Vagina (tissue), 2 donors: ENCODE measurements at places on chromosomes 1 and 21.
A peak's percentile ranks its signal among the peaks of the same experiment; 100 is the strongest.

DNA sequence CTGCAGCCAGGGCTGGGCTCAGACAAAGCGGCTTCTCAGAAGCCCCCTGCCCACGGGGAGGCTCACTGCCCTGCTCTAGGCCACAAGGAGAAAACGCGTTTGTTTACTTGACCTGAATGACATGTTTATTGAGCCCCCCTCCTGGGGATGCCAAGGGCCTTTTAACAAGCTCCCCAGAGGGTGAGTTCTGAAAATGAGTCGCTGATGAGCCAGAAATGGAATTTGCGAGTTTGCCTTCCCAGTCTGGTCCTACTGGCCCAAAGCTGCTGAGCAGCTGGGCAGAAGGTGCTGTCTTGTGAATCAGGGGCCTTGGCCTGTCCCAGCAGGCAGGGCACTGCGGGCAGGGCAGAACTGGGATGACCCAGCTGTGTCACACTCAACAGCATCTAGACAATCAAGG lies 120.6 kb downstream of the SYF2 start:
- H3K27me3 ChIP-seq: no peaks in the 10 kb centered on the region
- no peaks in the 10 kb centered on the region for H3K36me3 ChIP-seq
- H3K4me1 ChIP-seq: no peaks in the 10 kb centered on the region
- DNase-seq: no peak

GRCh38 chr1:119544165-119544762 lies 37.3 kb downstream of the HSD3B1 start:
- no peak for DNase-seq
- no peak overlapping the region for H3K4me3 ChIP-seq
- H3K4me1 ChIP-seq: no peaks in the 10 kb centered on the region
- no peaks in the 10 kb centered on the region for H3K36me3 ChIP-seq

GRCh38 chr1:53344921-53345838 lies 17.3 kb upstream of the LRP8 start:
- H3K27ac ChIP-seq: no peak overlapping the region
- no peaks in the 10 kb centered on the region for H3K4me1 ChIP-seq

DNA sequence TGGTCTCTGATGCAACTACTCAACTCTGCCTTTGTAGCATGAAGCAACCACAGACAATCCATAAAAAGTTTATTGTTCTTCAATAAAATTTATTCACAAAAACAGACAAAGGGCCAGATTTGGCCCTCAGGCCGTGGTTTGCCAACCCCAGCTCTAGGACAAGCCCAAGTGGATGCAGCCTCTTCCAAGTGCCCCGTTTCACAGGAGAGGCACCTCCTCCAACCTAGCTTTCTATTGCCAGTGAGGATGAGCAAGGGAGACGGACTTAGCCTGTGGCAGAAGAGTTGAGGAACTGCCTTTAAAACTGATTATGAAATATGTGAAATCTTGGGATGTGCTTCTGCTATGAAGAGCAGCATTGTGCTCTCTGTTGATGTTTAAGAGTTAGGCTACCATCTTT lies 105.4 kb downstream of the PSMG1 start:
- H3K4me3 ChIP-seq: no peak overlapping the region
- no peaks in the 10 kb centered on the region for H3K27me3 ChIP-seq
- peaks cover 35% of the 10 kb centered on the region for H3K4me1 ChIP-seq
- no peak overlapping the region for H3K27ac ChIP-seq

- no peaks in the 10 kb centered on the region for H3K36me3 ChIP-seq
- no peaks in the 10 kb centered on the region for H3K4me1 ChIP-seq
- H3K27me3 ChIP-seq: no peaks in the 10 kb centered on the region
- no peak for DNase-seq
- H3K4me3 ChIP-seq: no peak overlapping the region
These were observed 22.0 kb downstream of the PRPF38A start for GRCh38 chr1:52426371-52426770.

- no peak overlapping the region for H3K27ac ChIP-seq
- no peaks in the 10 kb centered on the region for H3K36me3 ChIP-seq
- no peaks in the 10 kb centered on the region for H3K4me1 ChIP-seq
- no peaks in the 10 kb centered on the region for H3K27me3 ChIP-seq
These were observed 62.2 kb downstream of the HSF2BP start for GRCh38 chr21:43597052-43597451.

GRCh38 chr21:28207436-28208173 lies 785.1 kb downstream of the LTN1 start:
- H3K4me1 ChIP-seq: peaks cover 9% of the 10 kb centered on the region
- no peaks in the 10 kb centered on the region for H3K27me3 ChIP-seq
- peak overlapping the region; percentile 63 for H3K27ac ChIP-seq
- no peak overlapping the region for H3K4me3 ChIP-seq
- no peak for DNase-seq

DNA sequence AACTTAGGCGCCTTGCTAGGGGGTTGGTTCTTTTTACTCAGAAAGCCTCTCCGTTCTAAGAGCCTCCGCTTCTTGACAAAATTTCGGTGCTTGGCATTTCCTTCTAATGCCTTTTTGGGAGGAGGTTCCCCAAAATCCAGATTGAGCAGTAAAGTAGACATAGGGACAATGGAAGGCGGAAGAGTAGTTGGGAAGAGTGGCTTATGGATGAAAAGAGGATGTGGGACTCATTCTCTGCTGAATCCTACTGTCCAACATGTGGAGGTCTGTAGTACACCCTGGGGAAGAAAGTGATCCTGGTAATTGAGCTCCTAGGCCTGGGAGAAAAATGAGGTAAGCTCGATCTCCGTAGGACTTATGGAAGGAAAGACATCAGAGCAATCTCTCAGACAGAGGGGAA lies 777 bp upstream of the METTL25B start:
- H3K27me3 ChIP-seq: no peaks in the 10 kb centered on the region
- peak overlapping the region; percentile 99 for H3K27ac ChIP-seq
- H3K4me1 ChIP-seq: peaks cover 59% of the 10 kb centered on the region
- H3K36me3 ChIP-seq: peaks cover 20% of the 10 kb centered on the region
- peak overlapping the region; percentile 83 for H3K4me3 ChIP-seq

GRCh38 chr21:46237474-46237873 lies 8.9 kb upstream of the LSS start:
- H3K36me3 ChIP-seq: peaks cover 3% of the 10 kb centered on the region
- H3K4me1 ChIP-seq: no peaks in the 10 kb centered on the region
- no peak overlapping the region for H3K27ac ChIP-seq
- H3K4me3 ChIP-seq: no peak overlapping the region

GRCh38 chr1:221683681-221684080 lies 58.2 kb downstream of the DUSP10 start:
- no peaks in the 10 kb centered on the region for H3K4me1 ChIP-seq
- no peak for DNase-seq
- H3K4me3 ChIP-seq: no peak overlapping the region
- H3K27ac ChIP-seq: no peak overlapping the region
- H3K27me3 ChIP-seq: no peaks in the 10 kb centered on the region
- no peaks in the 10 kb centered on the region for H3K36me3 ChIP-seq

- H3K36me3 ChIP-seq: no peaks in the 10 kb centered on the region
- H3K27me3 ChIP-seq: no peaks in the 10 kb centered on the region
- peaks cover 15% of the 10 kb centered on the region for H3K4me1 ChIP-seq
- no peak for DNase-seq
These were observed 131.1 kb downstream of the HLCS start for GRCh38 chr21:36835383-36835795.

DNA sequence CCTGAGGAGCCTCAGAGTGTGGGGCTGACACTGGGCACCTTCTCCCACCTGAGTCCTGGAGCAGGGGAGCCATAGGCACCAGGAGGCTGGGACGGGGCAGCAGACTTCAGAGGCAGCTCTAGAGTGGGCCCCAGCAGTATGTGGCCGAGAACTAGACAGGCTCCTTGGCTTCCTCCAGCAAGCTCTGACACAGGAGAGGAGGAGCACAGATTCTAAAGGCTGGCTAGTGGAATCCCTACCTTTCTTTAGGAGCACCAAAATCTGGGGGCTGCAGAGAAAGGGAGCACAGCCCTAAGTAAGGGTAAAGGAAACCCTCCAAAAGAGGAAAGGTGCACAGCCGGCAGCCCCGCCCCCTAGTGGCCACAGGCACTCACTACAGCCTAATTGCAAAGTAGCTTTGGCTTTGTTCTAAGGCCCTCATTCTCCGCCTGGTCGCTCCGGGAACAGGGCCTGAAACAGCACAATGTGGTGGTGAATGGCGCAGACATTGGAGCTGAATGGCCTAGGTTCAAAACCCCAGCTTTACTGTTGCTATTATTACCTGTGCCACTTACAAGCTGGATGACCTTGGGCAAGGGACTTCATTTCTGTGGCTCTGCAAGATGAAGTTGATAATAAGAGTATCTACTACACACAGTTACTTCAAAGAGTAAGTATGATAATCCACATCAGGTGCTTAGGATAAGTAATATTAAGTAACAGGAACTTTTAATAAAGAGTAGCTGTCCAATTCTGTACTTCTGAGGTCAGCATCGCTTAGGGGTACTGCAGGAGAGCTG lies 8.8 kb upstream of the GUCA2A start:
- DNase-seq: no peak
- peaks cover 63% of the 10 kb centered on the region for H3K4me1 ChIP-seq
- H3K4me3 ChIP-seq: no peak overlapping the region
- no peaks in the 10 kb centered on the region for H3K36me3 ChIP-seq

DNA sequence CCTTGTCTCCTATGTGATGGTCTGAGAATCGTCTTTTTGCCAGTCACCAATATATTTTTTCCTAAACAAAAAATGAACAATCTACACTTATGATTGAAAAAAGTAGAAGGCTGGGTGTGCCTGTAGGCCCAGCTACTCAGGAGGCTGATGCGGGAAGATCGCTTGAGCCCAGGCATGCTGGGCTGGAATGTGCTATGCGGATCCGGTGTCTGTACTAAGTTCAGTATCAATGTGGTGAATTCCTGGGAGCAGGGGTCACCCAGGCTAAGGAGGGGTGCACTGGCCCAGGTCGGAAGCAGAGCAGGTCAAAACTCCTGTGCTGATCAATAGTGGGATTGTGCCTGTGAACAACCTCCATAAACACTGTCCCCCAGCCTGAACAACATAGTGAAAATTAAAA lies 25.7 kb upstream of the C1orf198 start:
- H3K36me3 ChIP-seq: no peaks in the 10 kb centered on the region
- H3K27ac ChIP-seq: no peak overlapping the region
- no peak overlapping the region for H3K4me3 ChIP-seq
- no peaks in the 10 kb centered on the region for H3K27me3 ChIP-seq
- DNase-seq: no peak

GRCh38 chr1:54547601-54548388 lies at the start of gene ACOT11:
ACOT11 (plus strand) TSS chr1:54548228; CDS start chr1:54548310, 82 bp downstream.
- no peaks in the 10 kb centered on the region for H3K27me3 ChIP-seq
- H3K36me3 ChIP-seq: no peaks in the 10 kb centered on the region
- H3K27ac ChIP-seq: peak within 1 kb of the TSS; percentile 82
- H3K4me1 ChIP-seq: peaks cover 31% of the 10 kb centered on the region

GRCh38 chr1:108063703-108064102 lies 98.7 kb upstream of the VAV3 start:
- H3K4me1 ChIP-seq: no peaks in the 10 kb centered on the region
- no peak overlapping the region for H3K4me3 ChIP-seq
- no peak overlapping the region for H3K27ac ChIP-seq
- no peak for DNase-seq
- no peaks in the 10 kb centered on the region for H3K27me3 ChIP-seq
- H3K36me3 ChIP-seq: no peaks in the 10 kb centered on the region
